ENCODE measurements at places on chromosomes 16 and 17.

DNA sequence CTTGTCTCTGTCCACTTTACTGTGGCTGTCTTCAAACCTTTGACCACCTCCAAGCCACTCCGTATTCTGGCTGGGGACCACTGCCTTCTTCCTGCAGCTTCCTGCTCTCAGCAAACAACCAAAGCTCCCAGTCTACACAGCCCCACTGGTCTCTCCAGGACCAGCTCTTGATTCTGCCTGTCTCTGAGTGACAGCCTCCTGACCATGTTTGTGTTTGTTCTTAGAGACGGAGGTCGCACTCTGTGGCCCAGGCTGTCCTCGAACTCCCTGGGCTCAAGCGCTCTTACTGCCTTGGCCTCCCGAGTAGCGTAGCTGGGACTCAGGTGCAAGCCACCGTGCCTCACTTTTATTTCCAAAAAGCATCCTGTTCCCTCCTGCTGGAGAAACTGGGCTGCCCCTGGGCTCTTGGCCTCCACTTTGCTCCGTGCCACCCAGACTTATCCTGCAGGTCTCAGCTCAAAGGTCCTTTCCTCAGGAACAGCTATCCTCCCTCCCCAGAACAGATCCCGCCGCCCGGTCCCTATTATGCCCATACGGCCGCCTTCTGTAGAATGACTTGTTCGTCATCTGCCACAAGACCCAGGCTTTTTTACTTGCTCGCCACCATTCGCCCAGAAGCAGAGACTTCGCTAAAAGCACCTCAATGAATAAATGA lies 9.1 kb downstream of the MNT start:
- no peak for DNase-seq

GRCh38 chr17:41190328-41190727 lies 641 bp downstream of the KRTAP9-1 start:
- DNase-seq, result no peak

DNA sequence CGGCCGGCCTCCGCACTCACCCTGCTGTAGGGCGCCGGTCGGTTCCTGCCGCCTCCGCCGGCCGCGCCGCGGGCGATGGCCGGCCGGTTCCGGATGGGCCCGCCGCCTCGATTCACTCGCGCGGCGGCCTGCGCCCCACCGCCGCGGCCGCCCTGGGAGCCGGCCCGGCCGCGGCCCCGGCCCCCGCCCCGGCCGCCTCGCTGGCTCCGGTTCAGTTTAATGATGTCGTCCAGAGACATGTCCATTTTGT lies 158 bp downstream of the ALYREF start:
- no peak for DNase-seq

- DNase-seq, result peak; percentile 11
Observed at GRCh38 chr17:73952480-73953205, 250.8 kb upstream of the RPL38 start.

GRCh38 chr17:42386777-42387657 lies 1.2 kb downstream of the STAT3 start:
- peak; percentile 22 for DNase-seq

GRCh38 chr17:47604598-47604927 lies 45.2 kb upstream of the KPNB1 start:
- no peak for DNase-seq

DNA sequence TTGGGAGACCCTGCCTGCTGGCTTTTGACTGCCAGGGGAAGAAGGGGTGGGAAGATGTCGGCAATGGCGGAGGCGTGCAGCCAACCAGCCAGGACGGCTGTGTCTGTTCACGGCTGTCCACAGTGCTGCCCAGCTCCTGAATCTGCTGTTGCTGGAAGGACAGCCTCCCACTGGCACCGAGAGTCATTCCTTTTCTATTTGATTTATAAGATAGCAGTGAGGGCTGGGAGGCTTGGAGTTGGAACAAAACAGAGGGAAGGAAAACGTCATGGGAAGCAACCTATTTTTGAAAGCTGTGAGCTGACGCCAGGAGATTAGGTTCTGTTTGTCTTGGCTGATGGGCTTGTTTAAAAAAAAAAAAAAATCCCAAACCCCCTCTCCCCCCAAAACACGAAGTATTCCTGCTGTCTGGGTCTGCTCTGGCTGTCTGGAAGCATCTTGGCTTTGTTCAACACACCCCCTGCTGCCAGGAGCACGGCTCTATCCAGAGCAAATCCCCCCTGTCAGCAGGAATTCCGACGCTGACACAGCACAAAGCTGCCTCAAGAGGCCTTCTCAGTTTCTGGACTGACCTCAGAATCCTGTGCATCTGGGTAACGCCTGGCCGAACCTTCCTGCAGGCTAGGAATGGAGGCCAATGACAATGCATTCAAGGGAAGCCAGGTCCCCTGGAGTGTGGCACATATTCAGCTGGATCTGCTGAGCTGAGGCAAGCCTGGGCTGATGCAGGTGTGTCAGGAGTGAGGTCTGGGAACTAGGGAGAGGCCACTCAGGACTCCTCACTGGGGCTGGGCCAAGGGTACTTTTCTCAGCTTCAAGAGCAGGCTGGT lies 41.0 kb upstream of the SREBF1 start:
- no peak for DNase-seq

GRCh38 chr17:19270704-19271611 lies 33.8 kb downstream of the EPN2 start:
- no peak for DNase-seq

- no peak for DNase-seq
Observed at GRCh38 chr17:71948703-71949422, 172.0 kb upstream of the SOX9 start.

DNA sequence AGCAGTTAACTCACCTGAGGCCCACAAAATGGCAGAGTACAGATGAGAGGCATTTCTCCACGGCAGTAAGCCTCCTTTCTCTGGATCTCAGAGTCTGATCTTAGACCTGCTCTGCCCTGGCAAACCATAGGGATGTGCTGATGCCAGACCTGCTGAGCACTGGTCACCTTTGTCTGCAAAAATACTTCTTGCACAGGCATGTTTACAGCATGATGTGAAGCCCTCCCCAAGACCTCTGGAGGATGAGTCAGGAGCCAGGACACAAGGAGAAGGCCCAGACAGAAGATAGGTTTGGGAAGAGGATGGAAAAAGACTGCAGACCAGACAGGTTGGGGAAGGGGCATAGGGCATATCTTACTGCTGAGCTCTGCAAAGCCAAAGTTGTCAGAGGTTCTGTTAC lies 426.6 kb downstream of the PMP22 start:
- no peak for DNase-seq

DNA sequence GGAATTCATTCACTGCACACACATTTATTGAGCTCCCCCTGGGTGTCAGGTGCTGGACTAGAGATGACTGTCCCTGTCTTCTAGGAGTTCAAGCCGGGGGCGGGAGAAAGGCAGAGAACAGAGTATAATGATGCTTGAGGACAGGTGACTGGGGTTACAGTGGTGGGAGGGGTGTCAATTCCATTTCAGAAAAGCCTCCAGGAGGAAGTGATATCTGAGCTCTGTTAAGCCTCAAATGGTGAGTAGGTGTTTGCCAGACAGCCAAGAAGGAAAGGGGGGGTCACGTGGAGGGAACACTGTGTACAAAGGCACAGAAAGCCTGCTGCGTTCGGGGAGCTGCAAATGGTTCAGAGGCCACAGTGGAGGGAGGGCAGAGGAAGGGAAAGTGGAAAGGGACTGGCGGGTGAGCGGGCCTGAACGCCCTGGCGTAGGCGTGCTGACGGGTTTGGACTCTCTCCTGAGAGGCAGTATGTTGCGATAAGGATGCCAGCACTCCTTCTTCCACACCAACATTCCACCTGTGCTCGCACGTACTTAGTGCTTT lies 9.7 kb upstream of the NXPH3 start:
- DNase-seq, result no peak

- DNase-seq, result no peak
Observed at GRCh38 chr17:82184761-82185160, 27.9 kb downstream of the CCDC57 start.

DNA sequence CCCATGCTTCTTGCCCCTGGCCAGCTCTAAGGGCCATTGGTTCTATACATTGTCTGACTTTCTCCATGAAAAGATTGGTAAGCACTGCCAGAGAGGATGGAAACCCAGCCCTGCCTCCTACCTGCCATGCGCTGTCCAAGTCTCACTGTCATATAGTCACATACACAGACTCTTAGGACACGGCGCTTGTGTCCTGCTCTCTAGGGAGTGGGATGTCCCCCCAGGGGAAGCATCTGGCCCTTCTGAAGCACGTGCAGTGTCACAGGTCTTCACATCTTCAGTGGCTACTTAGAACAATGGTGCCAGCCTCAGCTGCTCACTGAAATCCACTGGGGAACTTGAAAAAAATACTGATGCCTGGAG lies 38.7 kb downstream of the MYO18A start:
- DNase-seq, result peak; percentile 46

DNA sequence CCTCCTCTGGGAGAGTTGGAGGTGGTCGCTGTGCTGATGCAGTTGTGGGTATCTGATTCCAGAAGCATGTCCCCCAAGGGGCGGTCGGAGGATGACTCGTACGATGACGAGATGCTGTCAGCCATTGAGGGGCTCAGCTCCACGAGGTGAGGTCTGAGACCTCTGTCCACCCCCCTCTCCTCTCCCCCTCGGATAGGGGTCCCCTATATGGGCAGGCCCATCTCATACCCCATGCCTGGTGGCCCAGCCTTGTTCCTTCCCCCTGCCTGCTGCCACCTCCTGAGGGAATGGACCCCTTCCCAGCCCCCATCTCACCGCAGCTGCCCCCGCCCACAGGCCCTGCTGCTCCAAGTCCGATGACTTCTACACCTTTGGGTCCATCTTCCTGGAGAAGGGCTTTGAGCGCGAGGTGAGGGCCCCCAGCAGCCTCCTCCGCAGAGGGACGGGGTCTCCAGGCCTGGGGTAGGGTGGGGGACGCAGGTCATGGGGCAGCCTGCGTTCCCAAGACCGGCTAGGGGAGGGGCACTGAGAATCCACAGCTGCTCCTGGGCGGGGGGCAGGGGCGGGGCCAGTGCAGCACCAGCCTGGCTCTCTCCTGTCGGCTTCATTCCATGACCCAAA lies 39.2 kb downstream of the ADCY7 start:
- no peak for DNase-seq

- no peak for DNase-seq
Observed at GRCh38 chr17:77234695-77235094, 93.9 kb downstream of the SEC14L1 start.
